HEK293T (cell line): ENCODE measurements at places on chromosomes 6 and 20.

- no peak for DNase-seq
Observed at GRCh38 chr6:164929408-164929977, 379.9 kb downstream of the C6orf118 start.

- no peak for DNase-seq
Observed at GRCh38 chr20:53896041-53896440, 174.4 kb downstream of the BCAS1 start.

GRCh38 chr6:146029573-146030184 lies 817 bp downstream of the GRM1 start:
- no peak for DNase-seq

GRCh38 chr6:4660377-4661321 lies 115.6 kb upstream of the CDYL start:
- no peak for DNase-seq
